Activated CD4-positive, alpha-beta T cell treated with anti-CD3 and anti-CD28 coated beads for 24 hours (primary cell): ENCODE measurements at places on chromosomes 3 and 15.

DNA sequence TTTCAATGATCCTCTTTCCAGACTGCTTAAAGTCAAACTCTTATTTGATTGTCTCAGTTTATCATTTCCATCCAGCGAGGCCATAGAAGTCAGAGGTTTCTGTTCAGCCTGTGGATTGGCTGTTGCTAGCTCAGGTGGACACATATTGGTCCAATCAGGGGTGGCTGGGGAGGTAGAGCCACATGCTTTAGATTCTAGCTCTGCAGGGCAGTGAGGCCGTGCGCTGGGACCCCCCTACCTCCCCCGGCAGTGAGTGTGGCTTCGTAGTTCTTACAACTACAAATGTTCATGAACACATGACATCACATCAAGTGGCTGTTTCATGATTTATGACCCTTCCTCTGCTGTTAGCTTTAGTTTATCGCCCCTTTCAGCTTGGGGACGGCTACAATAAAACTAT is 18.0 kb downstream of the APOD start:
- DNase-seq = no peak

- DNase-seq = no peak
These were observed 43.7 kb upstream of the ADPGK start for GRCh38 chr15:72827226-72827625.

GRCh38 chr15:66623801-66624453 is 58.1 kb upstream of the LCTL start:
- no peak for DNase-seq

DNA sequence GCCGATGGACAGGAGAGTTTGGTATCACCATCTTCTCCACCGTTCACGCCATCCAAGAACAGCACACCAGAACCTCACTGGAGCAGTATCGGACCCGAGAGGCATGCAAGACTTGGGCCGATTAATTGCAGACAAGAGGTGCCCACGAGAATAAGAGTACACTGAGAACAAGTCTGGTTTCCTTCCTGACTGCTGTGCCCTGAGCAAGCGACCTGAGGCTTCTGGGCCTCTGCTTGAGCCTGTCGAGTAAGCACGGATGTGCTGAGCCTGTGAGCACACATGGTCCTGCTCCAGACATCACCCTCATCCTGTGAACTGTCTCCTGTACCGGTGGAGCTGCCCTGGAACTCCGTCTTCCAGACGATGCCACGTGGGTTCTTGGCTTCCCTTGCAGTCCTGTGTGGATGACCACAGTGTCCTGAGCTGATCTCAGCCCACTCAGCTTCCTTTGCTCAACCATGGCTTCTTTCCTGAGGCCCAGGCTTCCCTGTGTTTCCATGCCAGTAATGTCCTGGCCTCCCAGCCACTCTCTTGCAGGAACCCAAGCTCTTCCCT is 34.3 kb upstream of the SNRPA1 start:
- DNase-seq = no peak

GRCh38 chr3:130787422-130788068 is 40.9 kb upstream of the PIK3R4 start:
- no peak for DNase-seq

DNA sequence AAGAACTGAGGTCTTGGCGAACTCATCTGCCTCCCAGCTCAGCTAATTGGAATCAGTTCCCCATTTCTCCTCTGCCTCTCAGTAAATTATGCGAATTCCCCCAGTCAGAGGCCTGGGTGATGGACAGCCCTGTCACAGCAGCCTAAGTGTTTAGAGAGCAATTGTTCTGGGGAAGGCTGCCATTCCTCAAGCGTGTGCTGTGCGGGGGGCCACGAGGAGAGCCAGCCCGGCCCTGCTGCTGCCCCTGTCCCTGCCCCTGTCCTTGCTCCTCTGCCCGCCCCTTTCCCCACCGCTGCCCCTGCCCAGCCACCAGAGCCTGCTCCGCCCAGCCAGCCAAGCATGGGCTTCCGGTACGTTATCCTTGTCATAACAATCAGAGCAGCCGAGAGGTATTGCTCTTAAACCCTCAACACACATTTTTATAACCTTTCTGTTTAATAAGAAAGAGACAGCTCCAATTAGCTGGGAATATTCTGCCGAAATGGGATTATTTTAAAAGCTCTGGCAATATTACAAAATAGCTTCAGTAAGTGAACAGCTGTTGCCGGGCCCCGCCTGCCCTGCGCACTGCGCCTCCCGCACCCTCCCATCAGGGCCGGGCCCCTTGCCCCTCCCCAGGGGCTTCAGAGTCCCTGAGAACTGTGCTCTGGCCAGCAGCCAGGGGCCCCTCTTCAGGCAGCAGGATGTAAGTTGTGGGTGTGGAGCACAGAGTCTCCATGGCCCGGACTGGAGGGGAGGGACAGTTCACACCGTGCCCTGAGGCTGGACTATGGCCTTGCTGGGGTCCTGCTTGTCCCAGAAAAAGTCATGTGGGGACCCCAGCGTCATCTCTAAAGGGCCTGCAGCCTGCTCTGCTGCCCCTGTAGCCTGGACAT is 12.4 kb upstream of the CACNA2D2 start:
- no peak for DNase-seq

- no peak for DNase-seq
These were observed 152.0 kb downstream of the FBLN2 start for GRCh38 chr3:13700889-13701288.

GRCh38 chr3:66297900-66298299 is 77.1 kb downstream of the SLC25A26 start:
- DNase-seq = no peak

GRCh38 chr3:14847613-14848541 is 29.1 kb downstream of the FGD5 start:
- no peak for DNase-seq

GRCh38 chr15:26943866-26944265 is 27.1 kb upstream of the GABRG3 start:
- no peak for DNase-seq

DNA sequence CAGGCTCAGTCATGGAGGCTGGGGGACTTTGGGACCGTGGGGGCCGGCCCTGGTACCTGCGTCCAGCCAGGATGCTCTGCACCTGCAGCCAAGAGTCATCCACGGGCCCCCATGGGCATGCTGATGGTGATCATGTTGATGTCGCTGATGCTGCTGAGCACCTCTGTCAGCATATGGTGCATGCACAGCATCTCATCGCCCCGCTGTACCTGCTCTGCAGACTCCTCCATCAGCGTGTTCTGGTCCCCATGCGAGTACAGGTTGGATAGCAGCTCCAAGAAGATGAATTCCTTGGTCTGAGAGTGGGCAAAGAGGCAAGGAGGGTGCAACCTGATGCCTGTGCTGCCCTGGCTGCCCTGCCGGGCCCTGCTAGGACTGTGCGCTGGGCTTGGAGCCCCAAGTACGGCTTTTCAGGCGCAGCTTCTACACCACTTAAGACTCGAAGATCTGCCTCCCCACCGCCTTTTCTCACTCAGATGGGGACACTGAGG is 7.2 kb downstream of the RPS17 start:
- no peak for DNase-seq

DNA sequence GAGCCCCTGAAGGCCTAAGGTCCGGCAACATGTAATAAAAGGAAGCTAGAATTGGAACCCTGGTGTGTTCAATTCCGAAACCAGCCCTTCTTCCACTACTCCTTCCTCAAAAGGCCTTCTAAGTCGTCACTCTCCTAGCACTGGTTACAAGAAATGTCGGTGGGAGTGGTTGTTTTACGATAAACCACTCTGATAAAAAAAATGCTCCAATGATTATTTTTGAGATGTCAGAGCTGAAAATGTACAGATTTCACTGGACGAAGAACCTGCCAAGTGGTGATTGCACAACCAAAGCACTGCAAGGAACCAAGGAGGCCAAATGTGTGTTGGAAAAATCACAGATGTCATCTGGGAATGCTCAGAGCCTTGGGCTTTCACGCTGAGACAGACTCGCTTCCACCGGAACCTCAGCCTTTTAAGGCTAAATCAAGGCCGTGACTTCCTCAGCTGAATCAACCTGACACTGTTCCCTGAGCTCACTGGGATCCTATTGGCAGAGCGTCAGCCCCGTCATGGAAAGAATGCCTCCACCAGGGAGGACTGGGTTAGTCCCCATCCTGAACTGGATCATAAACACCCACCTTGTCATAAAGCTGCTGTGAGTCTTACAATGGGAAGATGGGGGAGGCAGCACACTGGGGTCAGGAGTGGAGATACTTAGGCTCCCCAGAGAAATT is 108.1 kb upstream of the THBS1 start:
- DNase-seq = no peak

- DNase-seq = no peak
These were observed 291.7 kb downstream of the SUCLG2 start for GRCh38 chr3:67362686-67363085.

DNA sequence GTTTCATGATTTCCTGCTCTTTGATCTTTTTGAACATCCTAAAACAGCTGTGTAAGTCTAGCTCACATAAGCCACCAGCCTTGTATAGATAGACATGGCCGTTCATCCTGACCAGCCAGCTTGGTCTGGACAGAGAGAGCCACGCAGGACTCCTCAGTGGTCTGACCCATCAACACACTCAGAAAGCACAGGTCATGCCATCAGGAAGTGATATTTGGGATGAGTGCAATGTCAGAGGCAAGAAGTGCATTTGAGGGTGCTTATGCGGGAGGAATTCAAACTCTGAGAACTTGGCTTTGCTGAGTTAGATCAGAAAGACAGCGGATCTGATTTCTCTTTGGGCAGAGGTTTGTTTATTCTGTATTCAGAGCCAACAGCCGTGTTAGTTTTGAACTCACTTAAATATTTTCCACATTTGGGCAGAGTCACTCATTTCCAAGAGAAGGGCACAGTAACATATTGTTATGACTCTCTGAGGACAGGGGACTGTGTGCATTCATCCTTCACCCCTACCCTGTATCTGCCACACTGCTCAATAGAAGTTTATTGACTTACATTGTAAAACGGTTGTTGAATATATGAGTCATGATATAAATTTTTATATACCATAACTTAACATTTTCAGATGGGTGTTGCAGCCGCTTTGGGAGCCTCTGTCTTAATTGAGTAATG is 225.3 kb upstream of the LYSMD4 start:
- DNase-seq = no peak

GRCh38 chr3:102193255-102193654 is 241.6 kb upstream of the ZPLD1 start:
- no peak for DNase-seq

DNA sequence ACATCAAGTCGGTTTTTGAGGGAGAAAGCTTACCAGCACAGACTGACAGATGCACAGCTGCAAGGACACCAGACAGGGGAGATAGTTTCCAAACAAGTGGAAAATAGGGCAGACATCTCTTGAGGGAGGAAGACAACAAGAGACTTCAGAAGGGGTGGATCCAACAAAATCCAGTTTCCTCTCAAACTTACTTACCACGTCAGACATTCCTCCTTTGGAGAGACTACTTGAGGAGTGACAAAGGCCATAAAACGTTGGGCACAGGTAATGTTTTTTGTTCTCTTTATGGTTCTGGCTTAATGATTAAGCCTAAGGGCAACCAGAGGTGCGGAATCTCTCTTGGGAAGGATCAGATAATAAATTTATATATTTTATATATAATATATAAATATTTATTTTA is 76.1 kb downstream of the CD200 start:
- no peak for DNase-seq

DNA sequence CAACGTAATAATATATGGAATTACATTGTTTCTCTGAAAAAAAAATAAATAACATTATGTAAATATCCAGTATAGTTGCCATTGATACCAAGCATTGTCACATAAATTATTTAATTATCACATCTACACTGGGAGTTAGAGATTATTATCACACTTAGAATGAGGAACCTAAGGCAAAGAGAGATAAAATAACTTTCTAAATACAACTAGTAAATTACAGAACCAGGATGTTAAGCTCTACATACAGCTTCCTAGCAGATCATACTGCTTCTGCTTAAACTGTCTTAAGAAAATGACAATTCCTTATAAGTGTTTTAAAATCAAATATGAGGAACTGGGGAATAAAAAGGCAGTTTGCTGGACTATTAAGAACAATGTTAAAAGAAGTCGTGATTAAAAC is 104.5 kb downstream of the NSUN3 start:
- DNase-seq = no peak

- DNase-seq = no peak
These were observed 27.8 kb downstream of the CHP1 start for GRCh38 chr15:41258750-41259471.

DNA sequence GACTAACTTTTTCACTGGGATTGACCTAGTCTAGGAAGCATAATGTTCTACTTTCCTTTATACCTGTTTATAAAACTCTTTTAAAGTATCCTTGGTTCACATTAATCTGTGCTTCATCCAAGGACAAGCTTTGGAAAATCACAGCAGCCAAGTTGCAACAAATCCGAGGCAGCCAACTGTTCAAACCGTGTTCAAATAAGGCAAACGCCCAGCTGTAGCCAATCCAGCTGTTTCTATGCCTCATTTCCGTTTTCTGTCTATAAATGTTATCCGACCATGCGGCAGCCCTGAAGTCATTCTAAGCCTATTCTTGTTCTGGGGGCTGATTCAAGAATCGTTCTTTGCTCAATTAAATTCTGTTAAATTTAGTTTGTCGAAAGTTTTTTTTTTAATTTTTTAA is 78.3 kb downstream of the FMN1 start:
- no peak for DNase-seq

- DNase-seq = no peak
These were observed 55.9 kb downstream of the VGLL4 start for GRCh38 chr3:11587766-11588165.

DNA sequence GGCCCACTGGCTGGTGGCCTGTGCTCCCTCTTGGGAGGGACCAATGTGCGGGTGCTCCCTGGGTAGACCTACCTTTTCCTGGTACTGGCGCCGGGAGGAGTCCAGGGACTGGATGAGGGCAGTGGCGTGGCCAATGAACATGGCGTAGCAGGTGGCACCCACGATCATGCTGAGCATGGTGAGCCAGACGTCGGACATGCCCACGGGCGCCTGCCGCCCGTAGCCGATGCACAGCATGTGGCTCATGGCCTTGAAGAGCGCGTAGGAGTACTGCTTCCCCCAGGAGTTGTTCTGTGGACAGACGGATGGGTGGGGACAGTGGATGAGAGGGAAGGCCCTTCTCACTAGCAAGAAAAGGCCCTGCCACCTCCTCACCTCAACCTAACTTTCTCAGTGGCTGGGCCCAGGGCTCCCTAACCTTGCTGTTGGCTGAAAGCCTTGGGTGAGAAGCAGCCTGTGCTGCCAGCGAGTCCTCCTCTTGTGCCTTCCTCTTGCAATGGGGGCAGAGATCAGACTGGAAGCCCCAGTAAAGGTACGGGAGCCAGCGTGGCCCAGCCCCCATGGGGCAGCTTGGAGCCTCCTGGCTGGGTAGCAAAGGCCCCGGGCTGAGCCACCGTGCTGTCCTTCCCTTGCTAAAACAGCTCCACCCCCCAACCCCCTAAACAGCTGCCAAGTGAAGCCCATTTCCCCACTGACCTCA is 39.1 kb downstream of the HCN4 start:
- no peak for DNase-seq
